GM23248 (cell line): ENCODE measurements at places on chromosomes 3 and 15. TPM values are rescaled to one million over a fixed set of nuclear protein-coding genes. Genes with fewer than 3 reads are reported as not detected.
A peak's percentile ranks its signal among the peaks of the same experiment; 100 is the strongest.

The FMN1 gene
- 0.93 and 1.4 TPM in 2 replicates for polyA plus RNA-seq

GRCh38 chr15:64611085-64611725 is 150.8 kb downstream of the ZNF609 start:
- no peaks in the 10 kb centered on the region for H3K4me1 ChIP-seq
- H3K27ac ChIP-seq = no peak overlapping the region
- H3K4me3 ChIP-seq = no peak overlapping the region
- H3K27me3 ChIP-seq = no peaks in the 10 kb centered on the region
- no peak for DNase-seq

- peak; percentile 87 for DNase-seq
- H3K36me3 ChIP-seq = no peaks in the 10 kb centered on the region
- peak overlapping the region; percentile 40 for H3K27ac ChIP-seq
- peaks cover 33% of the 10 kb centered on the region for H3K4me1 ChIP-seq
- H3K27me3 ChIP-seq = no peaks in the 10 kb centered on the region
Observed at GRCh38 chr3:153246806-153247205, 84.8 kb downstream of the RAP2B start.

DNA sequence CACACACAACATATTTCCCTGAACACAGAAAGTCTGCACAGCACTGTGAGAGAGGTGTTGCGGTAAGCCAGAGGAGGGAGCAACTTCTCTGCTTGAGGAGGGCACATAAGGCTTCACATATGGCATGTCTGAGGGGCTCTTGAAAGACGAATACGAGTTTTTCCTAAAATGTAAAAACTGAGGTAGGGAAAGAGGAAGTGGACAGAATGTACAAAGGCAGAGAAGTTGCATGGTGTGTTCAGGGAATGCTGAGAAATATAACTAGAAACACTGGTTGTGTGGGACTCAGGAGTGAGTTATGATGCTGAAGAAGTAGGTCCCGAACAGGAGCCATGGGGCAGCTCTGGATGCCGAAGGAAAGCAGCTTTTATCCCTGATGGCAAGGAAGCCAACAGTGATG is 22.8 kb upstream of the ATP8B4 start:
- H3K36me3 ChIP-seq = no peaks in the 10 kb centered on the region
- H3K27me3 ChIP-seq = no peaks in the 10 kb centered on the region
- H3K4me1 ChIP-seq = peaks cover 28% of the 10 kb centered on the region
- no peak overlapping the region for H3K4me3 ChIP-seq
- no peak for DNase-seq
- no peak overlapping the region for H3K27ac ChIP-seq

- H3K4me1 ChIP-seq = no peaks in the 10 kb centered on the region
- DNase-seq = peak; percentile 14
- H3K4me3 ChIP-seq = no peak overlapping the region
Observed at GRCh38 chr15:101500865-101501551, 11.5 kb upstream of the PCSK6 start.

DNA sequence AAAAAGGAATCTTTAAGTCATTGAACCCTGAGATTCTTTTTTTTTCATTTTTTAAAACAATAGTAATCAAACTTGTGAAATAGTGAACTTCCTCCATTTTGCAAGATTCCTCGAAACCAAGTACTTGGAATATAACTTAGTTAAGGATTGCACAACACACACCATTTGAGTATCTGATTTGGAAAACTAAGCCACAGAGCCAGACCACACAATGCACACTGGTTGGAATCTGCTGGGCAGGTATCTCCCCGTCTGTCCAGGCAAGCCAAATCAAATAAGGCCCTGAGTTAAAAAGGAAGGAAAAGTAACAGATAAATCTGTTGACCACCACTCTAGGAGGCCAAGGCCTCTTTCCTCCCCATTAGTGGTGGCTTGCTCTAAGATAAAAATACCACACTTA is 177.5 kb upstream of the ICE2 start:
- DNase-seq = peak; percentile 15
- H3K36me3 ChIP-seq = no peaks in the 10 kb centered on the region
- no peak overlapping the region for H3K4me3 ChIP-seq
- H3K27me3 ChIP-seq = no peaks in the 10 kb centered on the region

The CDAN1 gene
- 4.2 and 5.3 TPM in 2 replicates for polyA plus RNA-seq

The GOLGA8J gene
- not detected in 2 replicates for polyA plus RNA-seq

GRCh38 chr15:63473749-63473998 is 30.7 kb upstream of the USP3 start:
- DNase-seq = no peak
- peak overlapping the region; percentile 54; the same call in 1 of the 2 replicates for H3K27ac ChIP-seq
- H3K36me3 ChIP-seq = no peaks in the 10 kb centered on the region
- H3K4me3 ChIP-seq = no peak overlapping the region
- H3K27me3 ChIP-seq = no peaks in the 10 kb centered on the region

The ALDH1A2 gene
- 0.39 and 0.68 TPM in 2 replicates for polyA plus RNA-seq

DNA sequence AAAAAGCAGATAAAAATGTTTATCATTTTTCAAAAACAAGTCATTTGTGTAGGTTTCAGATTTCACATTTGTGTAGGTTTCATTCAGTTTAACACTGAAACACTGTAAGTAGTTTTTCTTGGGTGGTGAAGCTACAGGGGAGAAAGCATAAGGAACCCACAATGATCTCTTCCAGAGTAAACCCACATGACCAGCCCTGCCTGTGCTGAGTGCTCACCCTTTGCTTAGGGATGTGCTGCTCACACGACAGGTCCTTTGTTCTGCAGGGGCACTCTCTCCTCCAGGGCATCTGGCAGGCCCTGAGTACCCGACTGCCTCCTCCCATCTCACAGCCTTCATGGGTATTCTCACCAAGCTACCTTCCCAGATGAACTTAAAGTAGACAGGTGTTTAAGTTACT is 28.9 kb downstream of the ZXDC start:
- no peak overlapping the region for H3K4me3 ChIP-seq
- no peaks in the 10 kb centered on the region for H3K4me1 ChIP-seq
- no peak for DNase-seq
- no peaks in the 10 kb centered on the region; the same call in 1 of the 2 replicates for H3K36me3 ChIP-seq
